Pancreas (tissue), 10 donors: ENCODE measurements at places on chromosomes 3 and 15. TPM values are rescaled to one million over a fixed set of nuclear protein-coding genes. Genes with fewer than 3 reads are reported as not detected.

GRCh38 chr15:28896951-28897350, 11.2 kb downstream of the APBA2 start:
- H3K4me3 ChIP-seq: no peak overlapping the region
- DNase-seq: no peak
- H3K27ac ChIP-seq: no peak overlapping the region

- no peaks in the 10 kb centered on the region for H3K36me3 ChIP-seq
- no peak overlapping the region for H3K27ac ChIP-seq
- H3K4me1 ChIP-seq: no peaks in the 10 kb centered on the region
- no peaks in the 10 kb centered on the region for H3K27me3 ChIP-seq
These were observed 209.8 kb upstream of the RBMS3 start for GRCh38 chr3:29070959-29071634.

DNA sequence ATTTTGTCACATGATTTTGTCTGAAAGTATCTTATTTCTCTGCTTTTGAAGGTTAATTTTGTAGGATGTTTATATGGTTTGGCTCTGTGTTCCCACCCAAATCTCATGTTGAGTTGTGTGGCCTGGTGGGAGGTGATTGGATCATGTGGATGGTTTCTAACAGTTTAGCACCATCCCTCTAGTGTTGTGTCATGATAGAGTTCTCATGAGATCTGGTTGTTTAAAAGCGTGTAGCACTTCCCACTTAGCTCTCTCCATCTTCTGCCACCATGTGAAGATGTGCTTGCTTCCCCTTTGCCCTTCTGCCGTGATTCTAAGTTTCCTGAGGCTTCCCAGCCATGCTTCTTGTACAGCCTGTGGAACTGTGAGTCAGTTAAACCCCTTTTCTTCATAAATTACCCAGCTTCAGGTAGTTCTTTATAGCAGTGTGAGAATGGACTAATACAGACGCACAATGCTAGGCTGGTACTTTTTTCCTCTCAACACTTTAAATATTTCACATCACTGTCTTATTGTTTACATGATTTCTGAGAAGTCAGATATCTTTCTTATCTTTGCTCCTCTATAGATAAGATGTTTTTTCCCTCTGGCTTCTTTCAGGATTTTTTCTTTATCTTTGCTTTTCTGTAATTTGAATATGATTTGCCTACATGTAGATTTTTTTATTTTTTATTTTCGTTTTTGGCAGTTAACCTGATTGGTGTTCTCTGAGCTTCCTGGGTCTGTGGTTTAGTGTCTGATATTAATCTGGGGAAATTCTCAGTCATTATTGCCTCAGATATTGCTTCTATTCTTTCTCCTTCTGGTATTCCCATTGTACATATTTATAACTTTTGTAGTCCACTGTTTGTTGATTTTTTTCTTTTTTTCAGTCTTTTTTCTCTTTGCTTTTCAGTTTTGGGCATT, 22.2 kb downstream of the BTD start:
- DNase-seq: no peak
- no peaks in the 10 kb centered on the region for H3K4me1 ChIP-seq
- no peak overlapping the region for H3K4me3 ChIP-seq
- no peak overlapping the region for H3K27ac ChIP-seq
- H3K27me3 ChIP-seq: no peaks in the 10 kb centered on the region
- no peaks in the 10 kb centered on the region for H3K36me3 ChIP-seq

ZCWPW2 gene
- total RNA-seq: 1.0 TPM

DNA sequence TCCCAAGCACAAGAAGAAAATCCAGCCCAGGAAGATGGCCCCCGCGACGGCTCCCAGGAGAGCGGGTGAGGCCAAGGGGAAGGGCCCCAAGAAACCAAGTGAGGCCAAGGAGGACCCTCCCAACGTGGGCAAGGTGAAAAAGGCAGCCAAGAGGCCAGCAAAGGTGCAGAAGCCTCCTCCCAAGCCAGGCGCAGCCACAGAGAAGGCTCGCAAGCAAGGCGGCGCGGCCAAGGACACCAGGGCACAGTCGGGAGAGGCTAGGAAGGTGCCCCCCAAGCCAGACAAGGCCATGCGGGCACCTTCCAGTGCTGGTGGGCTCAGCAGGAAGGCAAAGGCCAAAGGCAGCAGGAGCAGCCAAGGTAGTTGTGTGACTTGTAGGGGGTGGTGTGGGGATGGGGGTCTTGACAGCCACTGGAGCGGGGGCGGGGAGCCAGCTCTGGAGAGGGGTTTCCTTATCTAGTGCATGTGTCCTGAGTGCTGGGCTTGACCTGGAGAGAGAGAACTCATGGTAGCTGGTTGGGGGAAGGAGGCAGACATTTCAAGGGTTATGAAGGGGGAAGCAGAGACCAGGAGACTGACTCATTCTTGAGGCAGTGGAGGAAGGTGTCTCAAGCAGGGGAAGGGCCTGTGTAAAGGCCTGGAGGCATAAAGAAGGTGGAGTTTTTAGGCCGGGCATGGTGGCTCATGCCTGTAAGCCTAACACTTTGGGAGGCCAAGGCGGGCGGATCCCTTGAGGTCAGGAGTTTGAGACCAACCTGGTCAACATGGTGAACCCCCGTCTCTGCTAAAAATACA, 6.2 kb downstream of the H1-8 start:
- H3K4me1 ChIP-seq: no peaks in the 10 kb centered on the region
- no peak overlapping the region for H3K4me3 ChIP-seq
- H3K27me3 ChIP-seq: no peaks in the 10 kb centered on the region
- no peaks in the 10 kb centered on the region for H3K36me3 ChIP-seq
- H3K27ac ChIP-seq: no peak overlapping the region

DNA sequence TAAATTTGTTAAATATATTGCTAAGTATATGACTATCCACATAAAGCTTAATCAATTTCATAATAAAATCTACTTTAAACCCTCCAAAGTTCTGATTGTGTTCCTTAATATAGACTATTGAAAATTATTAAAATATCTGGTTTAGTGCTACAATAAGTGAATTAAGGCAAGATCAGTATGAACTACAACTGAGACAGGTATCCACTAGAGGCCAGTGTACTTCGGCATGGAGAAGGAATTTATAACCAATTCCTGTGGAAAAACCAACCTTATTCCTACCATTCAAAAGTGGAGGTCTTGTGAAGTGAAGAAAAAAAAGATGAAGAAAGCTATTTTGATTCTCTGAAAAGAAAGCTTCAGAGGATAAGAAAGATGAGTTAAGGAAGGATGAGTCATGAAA, 237.7 kb downstream of the SUCLG2 start:
- DNase-seq: no peak
- no peaks in the 10 kb centered on the region for H3K27me3 ChIP-seq
- H3K36me3 ChIP-seq: no peaks in the 10 kb centered on the region
- H3K27ac ChIP-seq: no peak overlapping the region

MYZAP gene
- 6.7 TPM for total RNA-seq

CXCR6 gene
- 0.28 TPM for total RNA-seq

DNA sequence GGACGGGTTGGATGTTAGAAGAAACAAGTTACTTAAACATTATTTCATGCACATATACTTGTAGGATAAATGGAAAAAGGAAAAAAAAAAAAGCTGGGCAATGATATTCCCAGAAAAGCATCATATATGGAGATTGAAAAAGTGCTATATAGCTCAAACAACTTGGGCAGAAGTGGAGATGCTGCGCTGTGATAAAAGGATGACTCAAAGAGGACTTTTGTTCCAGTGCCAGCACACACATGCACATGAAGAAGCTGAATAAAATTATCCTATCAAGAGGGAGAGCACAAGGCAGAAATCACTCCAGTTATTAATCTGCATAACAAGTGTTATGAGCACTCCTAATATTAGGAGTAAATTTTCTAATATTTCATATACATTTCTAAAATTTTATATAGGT, 30.9 kb downstream of the FRMD4B start:
- no peaks in the 10 kb centered on the region for H3K4me1 ChIP-seq
- no peak for DNase-seq
- no peaks in the 10 kb centered on the region for H3K36me3 ChIP-seq
- H3K4me3 ChIP-seq: no peak overlapping the region

FRMD5 gene
- 0.35 TPM for total RNA-seq

- no peak for DNase-seq
- no peaks in the 10 kb centered on the region for H3K36me3 ChIP-seq
- no peak overlapping the region for H3K27ac ChIP-seq
These were observed 40.5 kb upstream of the B3GNT5 start for GRCh38 chr3:183212565-183212964.
